ENCODE measurements at places on chromosomes 6 and 20.

GRCh38 chr20:53513489-53514298 is 79.9 kb downstream of the ZNF217 start:
- no peak for DNase-seq

DNA sequence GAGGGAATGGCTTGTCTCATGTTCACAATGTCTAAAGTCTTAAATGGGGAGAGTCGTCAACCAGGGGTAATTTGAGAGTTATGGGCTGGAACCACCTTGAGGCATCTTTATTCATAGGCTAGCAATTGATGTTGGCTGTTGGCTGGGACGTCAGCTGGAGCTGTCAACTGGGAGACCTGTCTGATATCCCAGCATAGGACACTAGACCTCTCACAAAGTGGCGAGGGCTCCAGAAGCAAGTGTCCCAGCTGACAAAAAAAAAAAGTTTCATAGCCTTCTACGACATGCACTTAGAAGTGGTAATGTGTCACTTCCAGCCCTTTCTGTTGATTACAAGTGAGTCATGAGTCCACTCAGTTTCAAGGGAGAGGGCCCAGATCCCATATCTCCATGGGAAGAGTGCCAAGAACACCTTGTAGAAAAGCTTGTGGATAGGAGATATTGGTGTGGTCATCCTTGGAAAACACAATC is 278.0 kb downstream of the ESR1 start:
- no peak for DNase-seq

DNA sequence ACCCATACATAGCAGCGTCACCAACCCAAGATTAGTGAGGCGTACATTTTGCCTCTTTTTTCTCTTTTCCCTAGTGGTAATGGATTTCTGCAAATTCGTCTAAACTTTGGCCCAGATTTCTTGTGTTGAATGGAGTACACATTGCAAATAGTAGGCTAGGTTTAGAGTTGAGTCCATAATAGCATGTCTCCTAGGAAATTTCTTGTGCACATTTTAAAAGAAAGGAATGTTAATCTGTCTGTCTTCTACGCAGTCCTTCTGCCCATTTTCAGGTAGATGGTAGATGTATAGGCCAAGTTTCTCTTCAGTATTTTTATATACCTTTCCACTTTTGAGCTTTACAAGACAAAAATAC is 15.7 kb downstream of the TAB2 start:
- DNase-seq: no peak

- no peak for DNase-seq
Measured at GRCh38 chr6:1287103-1287591, 24.8 kb upstream of the FOXQ1 start.

DNA sequence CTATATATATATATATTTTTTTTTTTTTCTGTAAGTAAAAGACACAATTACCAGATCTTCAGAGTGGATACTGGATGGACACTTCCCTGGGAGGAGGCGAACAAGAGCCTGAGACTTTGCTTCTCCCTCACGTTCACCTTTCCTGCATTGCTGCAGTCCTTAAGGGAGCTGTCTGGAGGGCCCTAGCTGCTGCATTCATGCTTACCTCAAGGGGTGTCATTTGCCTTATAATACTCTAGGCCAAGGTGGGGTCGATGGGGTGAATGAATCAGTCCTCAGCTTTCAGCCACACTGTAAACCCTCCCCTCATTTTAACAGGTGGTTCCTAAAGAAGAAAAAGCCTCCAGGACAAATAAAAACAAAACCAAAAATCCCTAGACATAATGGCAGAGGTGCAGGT is 34.8 kb upstream of the CD83 start:
- no peak for DNase-seq

DNA sequence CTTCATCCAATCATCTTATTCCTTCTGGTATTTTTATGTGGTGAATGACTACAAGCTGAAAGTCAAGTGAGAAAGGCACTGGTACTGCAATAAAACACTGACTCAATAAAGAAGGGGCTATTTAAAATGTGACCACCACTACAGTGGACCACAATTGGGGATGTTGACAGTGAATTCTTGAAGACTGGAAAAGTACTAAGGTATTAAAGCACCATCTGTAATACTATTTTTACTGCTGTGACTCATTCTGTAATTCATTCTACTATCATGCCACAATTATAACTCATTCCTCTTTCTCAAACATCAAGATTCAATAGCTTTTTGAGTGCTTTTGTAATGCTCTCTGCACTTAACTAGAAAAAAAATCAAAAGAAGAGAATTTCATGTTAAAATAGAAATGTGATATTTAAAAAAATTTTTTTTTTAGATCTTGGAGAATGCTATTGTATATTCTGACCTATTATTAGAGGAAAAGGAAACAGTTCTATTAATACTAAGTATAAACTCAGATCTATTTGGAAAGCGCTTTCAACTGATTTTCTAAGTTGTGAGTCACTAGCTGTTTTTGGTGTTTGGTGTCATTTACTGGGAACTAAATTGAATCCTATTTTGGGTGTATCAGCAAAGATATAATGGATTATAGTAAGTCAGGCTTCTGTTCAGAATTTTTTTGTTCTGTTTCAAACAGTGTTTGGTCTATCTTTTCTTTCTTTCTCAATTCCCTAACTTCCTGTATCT is 104.7 kb upstream of the TMEM170B start:
- DNase-seq: no peak

GRCh38 chr6:14692208-14692607 is 553.7 kb upstream of the JARID2 start:
- no peak for DNase-seq
